Omental fat pad (tissue), 4 donors: ENCODE measurements at places on chromosomes 2 and 18. TPM values are rescaled to one million over a fixed set of nuclear protein-coding genes. Genes with fewer than 3 reads are reported as not detected.

DNA sequence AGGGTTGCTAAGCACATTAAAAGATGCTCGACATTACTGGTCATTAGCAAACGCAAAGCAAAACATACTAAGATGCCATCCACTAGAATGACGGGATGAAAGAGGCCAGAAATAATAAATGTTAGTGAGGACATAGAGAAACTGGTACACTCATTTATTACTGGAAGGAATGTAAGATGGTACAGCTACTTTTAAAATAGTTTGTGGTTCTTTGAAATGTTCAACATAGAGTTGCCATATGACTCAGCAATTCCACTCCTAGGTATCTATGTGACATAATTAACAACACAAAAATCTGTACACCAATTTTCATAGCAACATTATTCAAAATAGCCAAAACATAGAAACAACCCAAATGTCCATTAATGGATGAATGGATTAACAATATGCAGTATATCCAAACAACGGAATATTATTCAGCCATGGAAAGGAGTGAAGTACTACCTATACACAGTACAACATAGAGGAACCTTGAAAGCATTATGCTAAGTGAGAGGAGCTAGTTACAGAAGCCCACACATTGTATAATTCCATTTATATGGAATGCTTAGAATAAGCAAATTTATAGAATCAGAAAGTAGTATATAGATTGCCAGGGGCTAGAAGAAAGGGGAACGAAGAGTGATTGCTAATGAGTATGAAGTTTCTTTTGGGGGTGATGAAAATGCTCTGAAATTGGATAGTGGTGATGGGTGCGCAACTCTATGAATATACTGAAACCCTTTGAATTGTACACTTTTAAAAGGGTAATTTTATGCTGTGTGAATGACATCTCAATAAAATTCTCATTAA is 61.9 kb upstream of the IL1R1 start:
- no peak for DNase-seq

DNA sequence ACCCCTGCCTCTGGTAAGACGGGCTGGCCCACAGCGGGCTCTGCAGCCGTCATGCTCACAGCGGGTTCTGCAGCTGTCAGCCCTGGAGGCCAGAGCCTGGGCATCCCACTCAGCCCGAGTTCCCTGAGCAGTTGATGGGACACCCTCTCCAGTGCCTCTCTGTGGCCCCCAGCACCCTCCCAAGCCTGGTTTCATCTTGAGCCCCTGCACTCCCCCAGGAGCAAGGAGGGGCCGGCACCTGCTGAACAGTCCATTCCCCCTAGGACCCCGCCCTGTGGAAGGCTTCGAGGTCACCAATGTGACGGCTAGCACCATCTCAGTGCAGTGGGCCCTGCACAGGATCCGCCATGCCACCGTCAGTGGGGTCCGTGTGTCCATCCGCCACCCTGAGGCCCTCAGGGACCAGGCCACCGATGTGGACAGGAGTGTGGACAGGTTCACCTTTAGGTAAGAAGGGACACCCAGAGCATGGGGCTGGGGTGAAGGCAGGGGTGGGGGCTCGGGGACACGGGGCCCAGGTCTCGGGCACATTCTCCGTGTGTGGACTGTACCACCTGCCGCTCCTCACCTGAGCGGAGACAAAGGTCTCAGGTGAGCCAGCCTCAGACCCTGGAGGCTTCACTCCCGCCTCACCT is 34.5 kb downstream of the MTERF4 start:
- DNase-seq = no peak

DNA sequence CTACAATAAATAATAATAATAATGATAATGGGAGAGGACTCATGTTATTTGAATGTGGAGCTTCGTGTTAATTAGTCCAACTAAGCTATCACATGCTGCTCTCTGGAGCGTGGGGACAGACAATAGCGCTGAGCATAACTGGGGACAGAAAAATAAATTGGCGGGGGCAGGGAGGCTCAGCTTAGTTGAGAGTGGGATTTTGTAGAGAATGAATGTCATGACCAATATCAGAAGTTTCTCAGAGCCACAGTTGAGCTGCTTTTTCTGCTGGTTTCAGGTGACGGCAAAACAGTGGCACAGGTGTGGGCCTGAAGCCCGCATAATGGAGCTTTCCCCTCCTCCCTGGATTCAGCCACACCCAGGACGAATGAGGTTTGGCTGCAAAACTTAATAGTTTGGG is 111.1 kb upstream of the CAB39 start:
- no peak for DNase-seq

- DNase-seq = no peak
Measured at GRCh38 chr2:41970988-41971660, 76.7 kb upstream of the PKDCC start.

- no peak for DNase-seq
Measured at GRCh38 chr2:9686061-9686460, 55.3 kb upstream of the YWHAQ start.

The NEURL3 gene
- not detected for total RNA-seq

DNA sequence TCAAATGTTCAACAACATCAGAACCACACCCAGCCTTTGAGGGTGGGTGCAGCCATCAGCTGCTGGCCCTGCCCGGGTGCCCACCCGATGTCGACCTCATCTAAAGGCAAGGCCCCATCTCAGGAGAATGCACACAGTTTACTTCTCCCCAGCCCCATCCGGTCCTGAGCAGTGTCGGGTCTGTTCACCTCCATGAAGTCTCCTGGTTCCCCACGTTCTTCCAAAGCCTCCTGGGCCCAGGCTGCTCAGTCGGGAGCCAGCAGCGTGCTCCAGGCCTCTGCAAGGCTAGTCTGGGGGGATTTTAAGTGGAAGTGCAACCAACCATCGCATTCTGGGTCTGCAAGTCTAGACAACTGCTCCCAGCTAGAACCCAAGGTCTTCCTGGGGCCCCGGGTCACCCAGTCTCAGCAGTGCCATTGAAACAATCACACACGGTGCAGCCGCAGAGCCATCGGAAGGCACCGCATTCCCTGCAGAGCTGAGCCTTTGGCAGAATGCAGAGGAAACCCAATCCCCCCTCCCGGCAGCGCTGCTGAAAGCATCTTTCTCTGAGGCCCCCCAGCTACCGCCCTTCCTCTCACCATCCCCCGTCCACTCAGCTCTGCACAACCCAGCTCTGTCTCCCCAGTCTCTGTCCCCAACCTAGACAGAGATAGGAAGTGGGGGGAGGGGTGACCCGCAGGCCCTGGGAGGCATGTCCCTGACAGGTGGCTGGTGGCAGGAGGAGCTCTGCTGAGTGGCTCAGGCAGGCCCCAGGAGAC is 8.5 kb downstream of the ESPNL start:
- DNase-seq = no peak

- no peak for DNase-seq
Measured at GRCh38 chr2:24546669-24547068, 55.6 kb downstream of the NCOA1 start.

DNA sequence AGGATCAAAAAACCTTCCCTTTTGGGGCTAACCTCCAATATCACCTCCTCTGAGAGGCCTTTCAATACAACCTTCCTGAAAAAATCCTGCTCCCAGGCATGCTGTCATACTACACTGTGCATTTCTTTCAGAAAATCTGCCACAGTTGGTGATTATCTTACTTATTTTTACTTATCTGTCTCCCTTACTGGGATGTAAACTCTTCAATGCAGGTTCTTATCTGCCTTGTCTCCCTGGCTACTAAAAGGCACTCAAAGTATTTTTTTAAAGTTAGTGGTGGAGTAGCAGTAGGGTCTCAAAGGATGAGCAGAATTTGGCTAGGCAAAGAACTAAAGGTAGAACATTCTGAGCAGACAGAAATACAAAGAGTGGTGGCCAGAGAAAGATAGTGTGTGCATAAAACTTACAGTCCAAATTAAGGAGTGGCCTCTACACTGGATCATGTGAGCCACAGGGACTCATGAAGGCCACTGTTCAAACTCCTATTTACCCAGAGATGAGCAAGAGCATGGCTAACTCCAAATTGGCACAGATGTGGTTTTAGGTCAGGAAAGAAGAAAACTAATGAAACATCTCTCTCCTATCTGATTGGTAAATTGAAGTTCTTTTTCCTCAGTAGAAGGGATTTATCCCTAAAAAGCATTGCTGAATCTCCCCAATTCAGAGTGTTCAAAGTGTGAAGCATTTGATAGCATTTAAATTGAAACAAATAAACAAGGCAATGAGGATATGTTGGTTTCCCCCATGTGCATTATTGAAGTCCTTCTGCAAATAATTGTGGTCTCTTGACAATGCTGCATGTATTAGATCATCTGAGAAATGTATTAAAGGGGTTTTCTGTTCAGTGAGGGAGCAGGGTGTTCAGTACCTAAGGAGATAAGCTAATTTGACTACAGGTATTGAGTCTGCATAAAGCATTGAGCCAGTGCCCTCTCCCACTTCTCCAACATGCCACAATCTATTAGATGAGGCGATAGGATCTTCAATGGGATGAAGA is 285.5 kb downstream of the MREG start:
- no peak for DNase-seq

- DNase-seq = no peak
Measured at GRCh38 chr18:8049147-8049546, 482.0 kb downstream of the PTPRM start.

The TXNDC2 gene
- 0.44 TPM for total RNA-seq

- no peak for DNase-seq
Measured at GRCh38 chr2:42585779-42586178, 17.3 kb downstream of the MTA3 start.

- DNase-seq = no peak
Measured at GRCh38 chr2:238358769-238359168, 38.5 kb downstream of the TRAF3IP1 start.

DNA sequence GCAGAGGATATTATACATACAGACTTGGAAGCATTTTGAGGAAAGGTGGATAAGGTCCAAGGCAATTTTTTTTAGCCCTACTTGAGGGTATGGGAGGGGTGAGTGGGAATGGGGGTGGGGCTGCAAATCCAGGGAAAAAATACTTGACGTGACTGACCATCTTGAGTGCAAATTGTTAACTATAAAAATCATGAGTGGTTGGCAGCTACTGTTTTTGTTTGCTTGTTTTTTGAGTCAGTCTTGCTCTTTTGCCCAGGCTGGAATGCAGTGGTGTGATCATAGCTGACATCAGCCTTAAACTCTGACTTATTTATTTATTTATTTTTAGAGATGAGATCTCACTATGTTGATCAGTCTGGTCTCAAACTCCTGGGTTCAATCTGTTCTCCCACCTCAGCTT is 458.8 kb downstream of the PIK3C3 start:
- DNase-seq = no peak

The GTF2A1L gene
- total RNA-seq = not detected

DNA sequence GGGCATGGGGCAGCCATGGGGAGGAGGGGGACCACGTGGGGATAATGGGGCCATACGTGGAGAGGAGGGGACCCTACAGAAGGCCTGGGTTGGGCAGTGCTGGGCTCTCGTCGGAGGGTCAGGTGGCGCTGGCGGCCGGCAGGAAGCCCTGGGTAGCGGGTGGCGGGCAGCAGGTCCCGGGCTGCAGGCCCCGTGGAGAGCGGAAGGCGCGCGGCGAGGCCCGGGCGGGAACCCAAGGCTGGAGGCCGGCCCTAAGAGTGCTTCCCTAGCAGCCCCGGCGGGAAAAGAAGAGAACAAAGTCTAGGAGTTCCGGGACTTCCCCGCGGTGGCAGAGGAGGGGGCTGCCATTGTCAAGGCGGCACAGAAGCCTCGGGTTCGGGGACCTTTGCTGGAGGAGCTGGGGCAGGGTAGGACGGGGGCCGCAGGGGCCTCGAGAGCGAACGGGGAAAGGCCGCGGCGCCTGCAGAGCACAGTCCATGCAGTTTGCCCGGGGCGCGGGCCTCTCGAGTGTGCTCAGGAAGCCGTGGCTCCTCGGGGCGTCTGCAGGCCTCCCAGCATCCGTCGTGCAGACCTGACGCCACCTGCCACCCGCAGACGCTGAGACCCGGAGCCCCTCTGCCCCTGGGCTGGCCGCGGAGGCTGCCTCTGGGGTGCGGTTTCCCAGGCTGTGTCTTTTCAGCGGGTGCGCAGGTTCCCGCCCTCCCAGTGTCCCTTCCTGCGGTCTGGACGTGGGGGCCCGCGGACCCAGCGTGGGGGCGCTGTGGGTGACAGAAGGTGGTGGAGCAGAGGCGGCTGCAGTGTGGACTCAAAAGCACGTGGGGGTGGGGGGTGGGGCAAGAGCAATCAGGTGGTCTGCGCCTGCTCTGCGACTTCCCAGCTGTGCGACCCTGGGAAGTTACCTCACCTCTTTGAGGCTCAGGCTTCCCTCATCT is 19.4 kb upstream of the NCL start:
- DNase-seq = no peak

GRCh38 chr2:155633887-155634570 is 698.5 kb downstream of the NR4A2 start:
- DNase-seq = no peak

GRCh38 chr2:196503398-196503797 is 136.1 kb upstream of the CCDC150 start:
- no peak for DNase-seq

- DNase-seq = no peak
Measured at GRCh38 chr2:95056044-95056443, 30.5 kb downstream of the MAL start.

DNA sequence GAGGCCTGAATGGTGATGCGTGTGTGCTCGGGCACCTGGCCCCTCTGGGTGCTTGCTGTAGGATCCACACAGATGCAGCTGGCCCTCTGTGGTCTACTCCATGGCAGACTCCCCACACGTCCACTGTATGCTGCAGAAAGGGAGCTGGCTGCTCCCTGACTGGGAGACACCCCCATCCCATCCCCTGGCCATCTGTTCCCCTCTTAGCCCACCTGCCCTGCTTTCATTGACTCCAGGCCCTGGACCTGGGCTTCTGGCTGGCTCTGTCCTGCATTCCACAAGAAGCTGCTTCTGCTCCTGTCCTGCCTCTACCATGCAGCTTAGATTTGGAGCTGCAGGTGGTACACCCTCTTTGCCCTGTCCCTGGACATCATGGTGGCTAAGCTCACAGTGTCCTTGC is 80.1 kb downstream of the FHOD3 start:
- DNase-seq = no peak

DNA sequence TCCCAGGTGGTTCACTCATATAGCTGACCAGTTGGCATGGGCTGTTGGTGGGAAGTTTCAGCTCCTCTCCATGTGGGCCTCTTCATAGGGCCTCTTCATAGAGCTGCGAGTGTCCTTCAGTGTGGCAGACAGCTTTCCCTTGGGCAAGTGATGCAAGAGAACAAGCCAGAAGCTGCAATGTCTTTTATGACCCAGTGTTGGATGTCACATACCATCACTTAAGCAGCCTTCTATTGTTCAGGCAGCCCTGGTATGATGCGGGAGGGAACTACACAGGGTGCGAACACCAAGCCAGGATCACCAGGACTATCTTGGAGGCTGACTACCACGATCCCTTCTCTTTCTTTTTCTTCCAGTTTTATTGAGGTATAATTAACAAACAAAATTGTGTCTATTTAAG is 126.5 kb upstream of the ITGA6 start:
- no peak for DNase-seq
